Activated CD8-positive, alpha-beta memory T cell treated with anti-CD3 and anti-CD28 coated beads for 1 hour (primary cell): ENCODE measurements at places on chromosomes 5 and 9.
A peak's percentile ranks its signal among the peaks of the same experiment; 100 is the strongest.

GRCh38 chr5:131373265-131373664, 109.4 kb downstream of the CDC42SE2 start:
- DNase-seq: no peak

GRCh38 chr5:145830594-145830993, 4.5 kb downstream of the PRELID2 start:
- no peak for DNase-seq

DNA sequence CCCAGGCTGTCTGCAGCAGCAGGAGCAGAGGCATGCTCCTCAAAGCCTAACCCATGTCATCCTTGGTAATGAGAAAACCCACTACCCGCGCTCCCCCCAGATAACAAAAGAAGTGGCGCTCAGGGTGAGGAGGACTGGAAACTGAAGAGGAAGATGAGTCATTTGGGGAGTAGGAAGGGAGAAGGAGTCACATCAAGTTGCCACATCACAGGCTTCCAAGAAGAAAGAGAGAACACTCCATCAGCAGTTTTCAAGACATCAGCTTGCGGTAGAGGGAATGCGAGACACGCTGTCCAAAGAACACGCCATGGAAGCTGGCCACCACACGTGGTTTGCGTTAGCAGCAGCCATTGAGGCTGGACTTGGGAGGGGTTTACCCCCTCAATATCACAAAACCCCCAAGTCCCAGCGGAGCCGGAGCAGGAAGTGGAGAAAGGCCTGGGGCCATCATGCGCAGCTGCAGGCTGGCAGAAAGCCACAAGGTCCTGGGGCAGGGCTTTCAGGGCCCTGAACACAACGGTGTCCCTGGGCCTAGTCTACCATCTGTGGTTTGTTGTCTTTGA, 41.5 kb downstream of the SH3PXD2B start:
- DNase-seq: no peak

DNA sequence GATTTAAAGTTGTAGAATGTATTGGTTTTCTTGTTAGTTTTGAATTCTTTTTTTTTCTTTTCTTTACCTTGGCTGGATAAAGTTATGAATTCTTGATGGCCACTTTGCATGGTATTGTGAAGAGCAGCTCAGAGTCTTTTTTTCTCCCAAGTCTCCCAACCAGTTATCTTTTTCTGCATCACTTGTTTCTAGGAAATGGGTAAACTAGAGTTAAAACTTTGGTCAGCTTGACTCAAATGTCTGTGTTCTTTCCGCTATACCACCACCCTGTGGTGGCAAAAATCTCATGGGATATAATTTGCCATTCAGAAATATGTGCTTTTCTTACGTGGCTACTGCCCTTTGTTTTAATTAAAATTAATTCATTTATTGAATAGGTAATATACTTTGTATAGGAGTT, 113.2 kb downstream of the UNC13B start:
- no peak for DNase-seq

GRCh38 chr5:131906668-131907067, 38.8 kb downstream of the MEIKIN start:
- no peak for DNase-seq

GRCh38 chr9:132864691-132865090, 13.4 kb downstream of the AK8 start:
- no peak for DNase-seq

- DNase-seq: no peak
Measured at GRCh38 chr9:98415782-98416181, 160.3 kb upstream of the TBC1D2 start.

DNA sequence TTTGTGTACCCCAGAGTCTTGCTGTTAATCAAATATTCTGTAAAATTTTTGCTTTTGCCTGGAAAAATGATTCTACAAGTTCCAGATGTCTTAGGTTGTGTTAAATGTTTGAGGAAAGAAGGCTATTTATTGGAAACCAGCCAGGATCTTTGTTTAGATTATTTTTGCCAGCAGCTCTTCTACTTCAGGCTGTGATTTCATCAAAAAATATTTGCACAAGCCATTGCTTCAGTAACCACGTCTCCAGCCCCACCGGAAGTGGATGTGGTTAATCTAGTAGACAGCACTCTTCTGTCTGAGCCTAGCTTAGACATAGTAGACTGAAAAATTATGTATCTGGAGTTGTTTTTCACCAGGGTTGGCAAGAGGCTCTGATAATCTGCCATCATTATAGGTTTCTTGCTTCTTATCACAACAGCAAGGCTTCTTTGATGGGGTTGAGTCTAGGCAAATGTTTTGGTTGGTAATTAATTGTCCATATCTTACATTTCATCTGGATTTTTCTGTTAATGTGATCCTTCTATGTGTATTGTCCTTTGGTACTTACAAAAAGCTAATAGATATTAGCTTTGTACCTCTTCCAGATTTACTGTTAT, 17.1 kb downstream of the KCTD16 start:
- peak; percentile 38 for DNase-seq

GRCh38 chr9:88745276-88746001, 210.5 kb downstream of the NXNL2 start:
- no peak for DNase-seq

GRCh38 chr9:122286764-122287163, 22.1 kb downstream of the MRRF start:
- no peak for DNase-seq

GRCh38 chr9:128254855-128255759, 20.7 kb downstream of the GOLGA2 start:
- peak; percentile 41 for DNase-seq

- DNase-seq: no peak
Measured at GRCh38 chr5:60929024-60929423, 15.8 kb downstream of the ERCC8 start.

DNA sequence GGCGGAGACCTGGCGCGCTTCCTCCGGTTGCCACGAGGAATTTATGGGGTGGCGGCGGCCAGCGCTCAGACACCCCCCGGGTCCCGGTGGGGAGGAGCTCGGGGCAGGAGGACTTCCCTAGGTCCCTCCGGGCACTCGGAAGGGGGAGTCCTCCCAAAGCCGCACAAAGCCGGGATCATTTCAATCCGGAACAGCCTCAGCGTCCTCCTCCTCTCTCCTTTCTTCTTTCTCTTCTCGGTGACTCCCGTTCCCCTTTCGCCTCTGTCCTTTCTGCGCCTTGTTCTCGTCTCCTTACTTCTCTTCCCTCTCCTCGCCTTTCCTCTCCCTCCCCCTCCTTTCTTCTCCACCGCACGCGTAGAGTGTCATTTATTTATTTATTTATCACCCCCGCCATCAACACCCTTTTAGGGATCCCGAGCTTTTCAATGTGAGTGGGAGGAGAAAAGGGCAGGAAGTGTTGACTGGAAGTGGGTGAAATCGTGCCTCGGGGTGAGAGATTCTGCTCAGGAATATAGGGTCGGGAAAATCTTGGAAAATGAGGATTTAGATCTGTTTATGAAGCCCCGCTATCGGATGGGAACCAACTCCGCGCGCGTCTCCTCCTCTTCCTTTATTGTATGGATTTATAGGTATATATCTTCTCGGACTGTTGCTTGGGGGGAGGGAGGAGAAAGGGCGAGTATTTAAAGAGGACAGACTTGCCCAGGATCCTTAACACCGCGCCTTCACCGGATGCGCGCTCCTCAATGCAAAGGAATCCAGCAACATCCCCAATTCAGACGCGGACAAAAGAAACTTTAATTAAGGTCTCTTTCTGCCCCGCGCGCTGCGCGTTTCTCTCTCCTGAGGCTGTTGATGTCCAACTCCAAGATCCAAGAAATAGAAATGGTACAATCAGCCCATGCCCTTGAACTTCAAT, 2.0 kb upstream of the ZNF462 start:
- no peak for DNase-seq

DNA sequence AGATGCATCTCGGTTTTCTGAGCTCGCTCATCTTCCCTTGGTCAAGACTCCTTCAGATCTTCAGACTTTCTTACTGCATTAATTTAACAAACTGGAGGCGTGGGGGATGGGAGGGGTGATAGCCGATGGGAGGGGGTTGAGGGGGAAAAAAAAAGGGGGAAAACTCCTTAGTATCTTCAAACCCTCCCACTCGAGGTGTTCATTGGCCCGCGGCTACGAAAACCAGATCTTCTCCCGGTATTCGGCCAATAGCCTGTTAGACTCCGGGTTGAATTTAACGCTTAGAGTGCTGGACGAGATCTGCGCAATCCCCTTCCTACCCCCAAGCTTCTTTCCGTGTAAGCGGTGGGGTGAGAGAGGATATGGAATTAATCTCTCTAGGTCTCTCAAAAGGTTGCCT, 689 bp upstream of the GLRA1 start:
- no peak for DNase-seq

- DNase-seq: no peak
Measured at GRCh38 chr5:130908186-130908585, 256.9 kb downstream of the HINT1 start.

DNA sequence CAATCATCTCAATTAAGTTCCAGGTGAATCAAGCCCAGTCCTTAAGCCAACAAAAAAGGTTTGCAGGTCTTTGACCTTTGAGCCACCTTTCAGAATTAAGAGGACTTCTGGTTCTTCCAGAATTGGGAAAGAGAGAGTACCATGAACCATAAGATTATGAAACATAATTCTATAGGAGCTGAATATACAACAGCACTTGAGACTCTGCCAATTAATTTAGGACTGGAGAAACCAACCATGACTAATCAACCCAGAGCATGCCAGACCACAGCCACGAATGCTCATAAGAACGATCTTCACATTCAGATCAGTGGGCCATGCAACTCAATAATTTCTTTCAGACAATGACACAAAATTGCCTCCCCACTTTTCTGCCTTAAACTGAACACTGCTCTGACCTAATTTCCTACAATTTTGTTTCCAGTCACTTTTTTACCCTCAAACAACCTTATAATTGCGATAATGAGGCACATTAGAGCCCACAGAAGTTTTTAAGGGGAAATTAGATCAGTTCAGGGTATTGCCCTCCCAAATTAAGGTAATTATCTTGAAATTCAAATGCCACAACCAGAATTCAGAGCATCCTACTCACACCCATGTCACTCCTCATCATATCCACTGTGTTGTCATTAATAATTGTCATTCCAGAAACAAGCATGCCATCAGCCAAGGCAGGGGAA, 213.4 kb downstream of the ATPSCKMT start:
- no peak for DNase-seq

GRCh38 chr9:22693156-22693555, 246.5 kb downstream of the DMRTA1 start:
- DNase-seq: no peak

DNA sequence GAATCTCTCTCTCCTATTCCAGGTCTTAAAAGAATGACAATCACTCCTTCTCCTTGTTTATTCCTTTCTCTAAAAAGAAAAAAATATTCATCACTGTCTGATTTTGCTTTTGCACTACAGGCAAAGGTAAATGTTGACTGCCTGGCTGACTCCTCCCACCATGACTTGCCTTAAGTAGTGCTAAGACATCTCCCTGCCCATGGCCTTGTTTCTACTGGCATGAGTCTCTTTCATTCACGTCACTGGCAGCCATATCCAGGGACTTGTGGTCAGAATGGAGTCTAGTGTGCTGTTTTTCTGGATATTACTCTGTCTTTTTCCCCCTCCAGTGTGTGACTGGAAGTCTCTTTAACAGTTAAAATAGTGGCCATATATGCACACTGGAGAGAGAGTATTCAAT, 522.9 kb upstream of the DAB2 start:
- DNase-seq: no peak

- no peak for DNase-seq
Measured at GRCh38 chr9:16012621-16013020, 459.8 kb downstream of the CCDC171 start.

- DNase-seq: no peak
Measured at GRCh38 chr5:76445830-76446229, 42.7 kb downstream of the IQGAP2 start.

- no peak for DNase-seq
Measured at GRCh38 chr9:22649384-22649783, 202.8 kb downstream of the DMRTA1 start.

DNA sequence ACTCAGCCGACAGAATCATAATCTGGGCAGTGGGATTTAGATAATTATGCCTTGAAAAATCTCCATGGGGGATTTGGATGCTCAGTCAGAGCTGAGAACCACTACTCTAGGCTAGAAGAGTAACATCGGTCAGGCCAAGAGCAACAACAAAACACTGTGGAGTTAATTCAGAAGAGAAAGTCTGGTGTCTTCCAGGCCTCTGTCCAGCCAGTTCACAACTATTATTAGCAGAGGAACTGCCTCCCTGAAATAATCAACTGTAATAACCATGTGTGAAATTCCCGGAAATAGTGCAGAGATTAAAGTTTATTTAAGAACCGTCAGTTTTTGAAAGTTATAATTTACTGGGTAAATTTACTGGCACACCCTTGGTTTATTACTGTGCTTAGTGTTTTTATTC, 8.2 kb upstream of the MARCHF3 start:
- DNase-seq: no peak

GRCh38 chr9:124346347-124347163, 68.7 kb downstream of the PSMB7 start:
- DNase-seq: no peak

DNA sequence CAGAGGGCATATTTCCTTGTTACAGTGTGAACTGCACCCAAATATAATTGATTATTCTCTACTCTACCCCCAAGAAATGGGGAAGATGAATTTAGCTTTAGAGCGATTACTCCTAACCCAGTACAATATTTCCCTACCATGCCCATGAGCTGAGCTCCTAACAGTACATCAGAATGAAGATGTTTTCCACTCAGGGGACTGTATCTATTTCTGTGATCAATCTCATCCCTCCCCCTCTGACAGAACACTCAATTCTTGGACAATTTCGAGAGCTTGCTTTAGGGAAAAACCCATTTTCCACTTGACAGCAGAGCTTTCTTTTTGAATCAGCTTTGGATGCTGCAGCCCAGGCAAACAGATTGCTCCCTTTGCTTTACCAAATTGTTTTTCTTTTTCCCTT, 24.7 kb upstream of the TEX48 start:
- no peak for DNase-seq

DNA sequence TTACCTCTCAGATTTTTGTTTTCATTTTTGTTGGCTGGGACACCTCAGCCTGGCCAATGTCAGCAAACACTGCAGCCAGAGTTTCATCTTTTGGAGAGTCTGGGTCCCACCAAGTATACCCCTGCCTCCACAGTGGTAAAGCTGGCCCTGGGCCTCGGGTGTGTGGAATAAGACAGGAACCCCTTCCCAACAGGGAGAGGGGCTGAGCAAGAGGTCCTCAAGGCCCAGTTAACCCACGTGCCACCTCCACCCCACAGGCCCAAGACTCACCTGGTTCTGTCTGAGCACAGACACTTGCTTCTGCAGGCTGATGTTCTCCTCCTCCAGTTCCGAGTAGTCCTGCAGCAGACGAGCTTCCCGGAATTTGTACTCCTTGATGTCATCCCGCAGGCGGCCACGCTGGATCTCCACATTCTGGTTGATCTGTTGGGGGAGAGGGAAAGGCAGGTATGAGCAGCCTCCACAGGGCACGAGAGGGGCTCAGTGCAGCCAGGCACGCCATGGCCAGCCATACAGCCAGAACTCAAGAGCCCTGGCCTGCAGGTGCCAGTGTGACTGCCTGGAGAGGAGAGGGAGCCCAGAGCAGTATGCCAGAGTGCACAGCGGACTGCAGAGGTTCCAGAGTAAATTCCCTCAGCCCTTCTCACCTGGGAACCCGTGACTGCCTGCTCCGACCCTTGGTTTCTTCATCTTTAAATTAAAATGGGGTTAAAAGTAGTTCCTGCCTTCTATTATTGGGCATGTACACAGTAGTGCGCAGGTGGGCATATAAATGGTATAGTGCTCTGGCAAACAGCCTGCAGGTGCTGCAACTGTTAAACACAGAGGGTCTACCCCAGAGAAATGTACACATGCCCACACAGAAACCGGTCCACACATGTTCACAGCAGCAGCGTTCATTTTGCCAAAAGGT, 42.0 kb downstream of the BICD2 start:
- no peak for DNase-seq
